Activated CD4-positive, CD25-positive, alpha-beta regulatory T cell (primary cell): ENCODE measurements at places on chromosomes 16 and 17.

GRCh38 chr16:4507588-4508345 is 30.8 kb downstream of the CDIP1 start:
- no peak for DNase-seq

- DNase-seq, result peak; percentile 49
These were observed 17.4 kb upstream of the C17orf107 start for GRCh38 chr17:4881761-4882555.

- DNase-seq, result no peak
These were observed 79.6 kb upstream of the CDH11 start for GRCh38 chr16:65201511-65201910.

DNA sequence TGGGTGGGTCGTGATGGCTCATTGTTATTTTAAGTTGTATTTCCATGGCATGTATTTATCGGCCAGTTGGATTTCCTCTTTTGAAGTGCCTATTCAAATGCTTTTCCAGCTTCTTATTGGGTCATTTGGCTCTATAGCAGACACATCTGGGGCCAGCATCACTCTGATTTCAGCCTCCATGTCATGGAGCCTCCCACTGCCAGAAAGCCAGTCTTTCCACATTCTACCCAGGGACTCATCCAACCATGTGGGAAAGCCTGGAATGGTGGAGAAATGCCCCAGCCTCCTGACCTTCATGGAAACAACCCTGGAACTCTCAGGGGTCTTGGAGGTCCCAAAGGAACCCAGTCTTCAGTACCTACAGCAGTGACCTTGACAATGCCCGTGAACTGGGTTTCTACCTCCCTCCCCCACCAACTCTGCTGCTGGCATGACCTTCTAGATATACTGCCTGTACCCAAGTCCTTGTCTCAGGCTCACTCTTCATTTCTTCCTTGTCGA is 33.8 kb upstream of the ADGRG1 start:
- DNase-seq, result no peak

DNA sequence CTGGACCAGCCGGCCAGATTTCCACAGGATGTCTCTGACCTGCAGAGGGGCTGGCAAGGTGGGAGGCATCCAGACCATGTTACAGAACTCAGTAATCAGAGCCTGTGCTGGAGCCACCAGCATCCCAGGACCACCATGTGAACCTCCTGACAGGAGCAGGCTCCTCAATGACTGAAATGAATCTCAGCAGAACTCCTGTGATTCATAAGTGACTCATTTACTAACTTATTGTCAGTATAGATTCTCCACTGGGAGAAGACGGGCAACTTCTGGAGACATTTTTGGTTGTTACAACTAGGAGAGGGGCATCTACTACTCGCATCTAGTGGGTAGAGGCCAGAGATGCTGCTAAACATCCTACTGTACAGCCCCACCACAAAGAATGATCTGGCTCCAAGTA is 3.1 kb upstream of the WWOX start:
- DNase-seq, result no peak

DNA sequence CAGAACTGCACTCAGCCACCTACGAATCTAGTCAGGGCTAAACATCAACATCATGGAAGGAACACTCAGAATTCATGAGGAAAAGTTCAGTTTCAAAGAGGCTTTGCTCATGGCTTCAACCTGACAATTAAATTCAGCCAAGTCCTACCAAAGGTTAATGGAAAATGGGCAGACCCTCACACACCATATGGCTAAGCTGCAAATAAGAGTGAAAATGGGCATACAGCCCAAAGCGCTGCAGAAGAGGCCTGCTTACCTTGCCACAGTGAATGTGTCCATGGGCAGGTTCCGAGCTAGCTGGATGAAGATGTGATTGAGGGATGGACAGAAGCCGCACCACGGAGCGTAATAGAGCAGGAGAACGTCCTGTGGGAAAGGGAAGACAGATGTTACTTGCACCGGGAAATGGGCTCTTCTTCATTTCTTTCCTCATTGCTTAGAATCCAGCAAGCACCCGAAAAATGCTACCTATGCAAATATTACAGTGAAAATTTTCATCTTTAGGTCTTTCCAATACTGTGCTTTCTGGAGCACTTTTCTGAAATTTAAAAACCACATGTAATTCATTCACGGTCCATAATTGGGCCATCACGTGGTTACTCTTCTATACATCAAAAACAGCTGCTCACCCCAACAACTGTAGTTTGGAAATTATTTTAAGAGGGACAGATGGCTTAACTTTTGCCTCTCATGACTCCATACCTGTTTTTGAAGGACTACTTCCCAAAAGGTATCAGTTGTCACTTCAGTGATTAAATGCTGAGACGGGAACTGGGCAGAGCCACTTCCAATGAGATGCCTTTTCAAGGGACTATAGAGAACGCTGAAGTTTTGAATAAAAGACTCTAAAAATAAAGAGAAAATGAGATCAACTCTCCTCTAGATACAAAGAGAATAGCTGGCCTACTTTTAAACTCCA is 19.6 kb downstream of the SNN start:
- DNase-seq, result no peak

GRCh38 chr16:87371261-87371866 is 12.2 kb downstream of the FBXO31 start:
- DNase-seq, result no peak

- peak; percentile 16 for DNase-seq
These were observed 21.4 kb downstream of the ALOX15B start for GRCh38 chr17:8060274-8060673.

DNA sequence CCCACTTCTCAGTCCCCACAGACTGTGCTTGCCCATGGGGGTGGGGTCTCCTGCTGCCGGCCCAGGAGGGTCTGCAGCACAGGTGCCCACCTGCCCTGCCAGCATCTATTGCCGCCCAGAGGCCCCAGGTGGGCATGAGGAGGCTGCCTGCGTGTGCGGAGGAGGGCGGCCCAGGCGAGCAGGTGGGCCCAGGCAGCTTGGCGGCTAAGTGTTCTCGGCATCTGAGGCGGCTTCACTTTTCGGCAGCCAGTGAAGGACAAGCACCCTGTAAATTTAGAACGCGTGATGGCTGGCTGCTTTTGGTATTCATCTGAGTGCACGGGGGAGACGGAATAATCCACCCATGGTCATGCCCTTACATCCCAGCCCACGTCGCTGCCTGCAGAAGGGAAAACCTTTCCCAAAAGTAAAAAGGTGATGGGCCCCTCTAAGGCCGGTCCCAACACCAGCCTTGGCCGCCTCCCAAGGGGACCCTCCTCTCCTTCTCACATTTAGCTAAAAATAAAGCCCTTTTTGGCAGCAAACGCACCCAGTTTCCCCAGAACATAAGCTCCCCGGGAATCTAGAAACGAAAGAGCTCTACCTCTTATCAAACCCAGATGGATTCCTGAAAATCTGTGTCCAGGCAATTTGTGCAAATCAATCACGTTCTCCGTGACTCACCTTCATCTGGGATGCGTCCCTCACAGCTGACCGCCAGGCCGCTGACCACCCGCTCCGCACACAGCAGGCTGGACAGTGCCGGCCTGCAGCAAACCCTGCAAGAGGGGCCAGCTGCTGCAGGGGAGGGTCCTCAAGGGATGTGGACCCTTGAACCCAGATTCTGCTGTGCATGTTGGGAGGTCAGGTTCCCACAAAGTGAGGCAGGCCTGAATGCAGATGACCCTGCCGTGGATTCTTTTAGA is 79.4 kb downstream of the RBFOX3 start:
- no peak for DNase-seq

- DNase-seq, result no peak
These were observed 765 bp upstream of the ADORA2B start for GRCh38 chr17:15943971-15944758.

DNA sequence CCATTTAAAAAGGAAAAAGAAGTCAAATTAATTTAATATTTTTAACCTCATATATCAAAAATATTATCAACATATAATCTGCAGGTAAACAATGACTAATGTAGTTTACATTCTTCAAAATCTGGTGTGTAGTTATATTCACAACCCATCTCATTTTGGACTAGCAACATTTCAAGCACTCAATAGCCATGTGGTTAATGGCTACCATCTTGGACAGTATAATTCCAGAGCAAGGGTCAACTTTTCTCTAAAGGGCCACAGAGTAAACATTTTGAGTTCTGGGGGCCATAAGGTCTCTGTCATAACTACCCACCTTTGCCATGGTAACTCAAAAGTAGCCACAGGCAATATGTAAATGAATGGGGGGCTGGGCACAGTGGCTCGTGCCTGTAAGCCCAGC is 153.9 kb downstream of the PARN start:
- DNase-seq, result no peak

GRCh38 chr17:81483085-81483861 is 29.3 kb downstream of the ACTG1 start:
- DNase-seq, result no peak

DNA sequence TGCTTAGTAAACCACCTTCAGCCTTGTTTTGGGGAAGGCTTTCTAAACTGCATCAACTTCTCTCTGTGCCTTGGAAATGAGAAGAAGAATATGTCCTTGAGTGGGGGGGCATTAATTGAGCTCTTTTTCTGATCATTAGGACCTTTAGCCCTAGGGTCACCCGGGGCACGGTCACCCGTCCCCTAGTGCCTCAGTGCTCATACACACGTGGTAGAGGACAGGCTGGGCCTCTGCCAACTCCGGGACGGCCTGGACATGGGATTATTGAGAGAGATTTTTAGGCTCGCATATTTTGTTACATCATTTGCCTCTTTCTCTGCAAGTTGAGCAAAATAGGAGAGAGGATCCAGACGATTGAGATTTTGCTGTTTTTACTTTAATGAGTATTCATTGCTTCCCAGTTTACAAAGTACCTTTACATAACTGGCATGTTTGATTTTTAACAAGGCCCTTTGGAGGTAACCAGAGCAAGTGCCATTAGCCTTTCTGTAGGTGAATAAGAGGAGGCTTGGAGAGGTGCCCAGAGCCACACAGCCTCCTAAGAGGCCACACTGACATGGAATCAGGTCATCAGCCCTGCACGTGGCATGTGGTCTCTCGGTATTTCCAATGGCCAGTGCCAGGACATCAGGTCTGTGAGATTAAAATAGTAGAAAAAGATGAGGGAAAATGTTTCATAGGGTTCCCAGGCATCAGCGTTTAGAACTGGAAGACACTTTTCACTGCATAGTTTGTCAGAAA is 11.1 kb downstream of the PMM2 start:
- DNase-seq, result no peak

- DNase-seq, result no peak
These were observed 1.0 kb upstream of the ATP2C2 start for GRCh38 chr16:84367297-84367680.

GRCh38 chr16:80167657-80168390 is 373.0 kb upstream of the DYNLRB2 start:
- DNase-seq, result no peak

DNA sequence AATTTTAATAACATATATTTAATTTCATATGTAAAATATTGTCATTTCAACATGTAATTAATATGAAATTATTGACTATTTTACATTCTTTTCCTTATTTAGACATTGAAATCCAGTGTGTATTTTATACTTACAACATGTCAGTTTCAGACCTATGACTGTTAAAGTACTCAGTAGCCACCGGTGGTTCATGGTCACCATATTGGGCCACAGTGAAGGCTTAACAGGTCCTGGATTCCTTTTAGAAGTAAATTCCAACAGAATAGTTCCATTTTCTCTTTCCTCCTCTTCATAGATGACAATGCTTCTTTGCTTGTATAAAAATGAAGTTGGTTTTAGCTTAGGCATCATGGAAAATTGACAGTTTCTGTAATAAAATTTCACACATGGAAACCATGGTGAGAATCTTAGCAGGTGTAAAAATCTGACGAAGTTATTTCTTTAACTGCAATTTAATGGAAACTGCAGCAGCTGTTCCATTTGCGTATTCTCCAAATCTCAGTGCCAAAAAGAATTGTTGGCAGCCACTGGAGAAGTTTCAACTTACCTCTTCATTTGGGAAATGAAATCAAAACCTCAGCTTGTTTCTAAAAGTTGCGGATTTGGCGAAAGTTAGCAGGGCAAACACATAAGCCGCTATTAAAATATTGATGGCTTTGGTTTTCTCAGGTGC is 231.1 kb downstream of the CDH13 start:
- no peak for DNase-seq

DNA sequence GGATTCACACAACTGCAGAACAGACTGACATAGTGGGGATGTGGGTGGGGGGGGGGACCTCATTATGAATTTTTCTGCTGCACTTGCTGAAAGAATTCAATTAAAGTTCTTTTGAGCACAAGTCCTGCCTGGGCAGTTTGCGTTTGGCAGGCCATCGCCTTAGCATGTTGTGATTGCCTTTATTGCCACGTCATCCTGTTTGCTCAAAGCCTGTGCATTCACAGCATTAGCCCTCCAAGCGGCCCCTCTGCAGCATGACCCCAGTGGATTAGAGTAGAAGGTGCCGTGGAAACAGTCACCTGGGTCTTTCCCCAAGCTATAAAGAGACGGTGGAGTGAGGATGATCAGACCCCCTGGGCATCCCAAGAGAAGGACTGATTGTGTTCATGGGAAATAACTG is 17.2 kb downstream of the MSI2 start:
- DNase-seq, result no peak

- DNase-seq, result no peak
These were observed 141.0 kb upstream of the RCVRN start for GRCh38 chr17:10045871-10046658.

DNA sequence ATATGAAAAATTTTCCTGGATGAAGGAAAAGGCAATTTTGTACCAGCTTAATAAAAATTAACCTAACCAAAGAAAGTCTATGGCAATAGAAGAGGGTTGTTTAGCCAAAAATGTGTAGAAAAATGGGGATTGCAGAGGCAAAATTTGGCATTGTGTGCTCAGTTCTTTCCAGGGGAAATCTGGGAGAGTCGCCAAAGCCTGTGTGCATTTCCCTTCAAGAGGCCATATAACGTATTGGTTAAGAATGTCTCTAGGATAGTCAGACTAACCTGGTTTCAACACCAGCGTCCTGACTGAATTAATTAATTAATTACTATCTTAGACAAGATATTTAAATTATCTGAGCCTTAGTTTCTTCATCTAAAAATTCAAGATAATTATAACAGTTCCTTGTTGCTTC is 44.8 kb upstream of the HLF start:
- DNase-seq, result no peak

GRCh38 chr17:65020284-65020683 is 36.3 kb downstream of the GNA13 start:
- DNase-seq, result no peak

DNA sequence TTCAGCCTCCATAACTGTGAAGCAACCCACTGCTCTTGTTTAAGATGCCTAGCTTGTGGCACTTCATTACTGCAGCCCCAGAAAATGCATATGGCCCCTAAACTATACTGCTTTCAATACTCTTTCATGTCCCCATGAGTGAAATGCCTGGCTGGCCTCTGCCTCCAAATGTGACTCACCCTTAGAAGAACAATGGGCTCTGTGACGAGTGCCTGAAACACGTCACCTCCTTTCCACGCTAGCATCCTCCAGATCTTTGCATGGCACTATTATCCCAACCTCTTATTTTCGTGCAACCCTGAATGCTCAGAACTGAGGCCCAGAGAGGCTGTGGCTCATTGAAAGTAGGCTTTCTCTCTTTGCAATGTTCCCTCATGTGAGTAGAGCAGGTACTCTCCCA is 233.1 kb downstream of the CBLN1 start:
- DNase-seq, result no peak

- DNase-seq, result no peak
These were observed 58.1 kb downstream of the NDE1 start for GRCh38 chr16:15708096-15708495.
